Cardiac septum (tissue), 1 donor: ENCODE measurements at places on chromosomes 7 and 10. TPM values are rescaled to one million over a fixed set of nuclear protein-coding genes. Genes with fewer than 3 reads are reported as not detected.

DNA sequence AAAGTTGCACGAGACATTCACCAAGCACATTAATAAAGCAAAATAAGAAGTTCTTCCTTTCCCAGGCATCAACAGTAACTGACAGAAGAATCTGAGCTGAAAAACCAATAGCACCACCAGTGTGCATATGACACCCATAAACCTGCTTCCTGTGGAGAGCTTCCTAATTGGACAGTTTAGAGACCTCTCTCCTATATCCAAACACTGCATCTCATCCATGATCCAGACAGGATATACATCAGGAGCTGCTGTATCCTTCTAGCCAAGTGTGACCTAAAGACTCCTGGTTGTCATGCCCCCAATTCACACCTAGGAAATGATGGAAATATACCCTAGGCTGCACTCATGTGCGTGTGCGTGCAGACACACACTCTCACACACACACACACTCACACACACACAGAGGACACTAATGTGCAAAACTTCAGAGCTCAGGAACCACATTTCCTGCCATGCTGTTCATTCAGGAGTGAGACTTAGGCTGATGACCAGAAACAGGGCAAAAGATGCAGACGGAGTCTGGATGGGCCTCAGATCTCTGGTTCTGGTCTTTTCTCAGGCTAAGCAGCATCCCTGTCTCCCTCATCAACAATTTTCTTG lies 58.0 kb downstream of the MAP3K8 start:
- no peak for DNase-seq

- DNase-seq, result no peak
Observed at GRCh38 chr10:80462299-80462980, 8.3 kb downstream of the TSPAN14 start.

DNA sequence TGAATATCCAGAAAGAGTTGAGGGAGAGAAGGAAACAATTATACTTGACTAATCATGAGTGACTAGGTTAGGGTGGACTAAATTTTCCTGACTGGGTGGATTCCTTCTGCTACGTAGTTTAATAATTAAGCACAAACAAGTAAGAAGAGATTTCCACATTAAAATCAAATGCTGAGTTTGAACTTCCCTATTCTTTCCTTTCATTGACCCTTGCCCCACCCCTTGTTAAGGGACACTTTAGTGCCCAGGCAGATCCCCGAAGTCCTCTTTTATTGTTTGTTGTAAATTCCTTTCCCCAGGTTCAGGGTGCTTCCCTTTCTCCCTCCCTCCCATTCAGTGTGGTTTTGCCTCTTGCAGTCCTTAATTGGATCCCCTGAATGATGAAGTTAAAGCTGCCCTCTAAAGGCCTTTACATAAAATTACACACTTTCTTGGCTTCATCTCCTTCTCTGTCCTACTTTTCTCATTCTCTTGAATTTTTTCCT lies 8.8 kb upstream of the SPAM1 start:
- DNase-seq, result no peak

SAMD9L gene
- total RNA-seq, result 4.1 TPM

DNA sequence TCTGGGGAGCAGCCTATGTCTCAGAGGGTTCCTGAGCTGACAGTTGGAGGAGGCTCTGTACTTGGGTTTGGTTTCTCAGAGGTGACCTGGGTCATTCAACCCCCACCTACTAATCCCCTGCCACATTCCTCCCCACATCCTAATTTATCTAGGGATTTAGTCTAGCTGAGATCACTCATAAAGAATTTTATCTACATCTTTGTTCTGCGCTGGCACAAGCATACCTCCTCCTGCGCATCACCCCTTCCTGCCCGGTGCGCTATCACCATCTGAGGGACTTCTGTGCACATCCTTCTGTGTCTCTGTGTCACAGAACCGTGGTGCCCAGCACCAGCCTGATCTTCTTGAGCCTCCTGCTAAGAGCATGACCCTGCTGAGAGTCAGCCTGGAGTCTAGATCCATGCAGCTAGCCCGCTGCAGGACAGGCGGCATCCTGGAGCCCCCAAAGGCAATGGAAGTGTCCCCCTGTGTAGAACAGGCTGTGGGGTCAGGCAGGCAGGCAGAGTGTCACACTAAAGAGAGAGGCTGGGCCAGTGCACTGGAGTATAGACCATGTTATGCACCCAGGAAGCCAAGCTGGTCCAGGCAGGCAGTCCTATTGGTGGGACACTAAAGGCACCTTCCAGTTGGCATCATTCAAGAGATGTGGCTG lies 63.6 kb downstream of the ARHGAP22 start:
- DNase-seq, result peak; percentile 69

DNA sequence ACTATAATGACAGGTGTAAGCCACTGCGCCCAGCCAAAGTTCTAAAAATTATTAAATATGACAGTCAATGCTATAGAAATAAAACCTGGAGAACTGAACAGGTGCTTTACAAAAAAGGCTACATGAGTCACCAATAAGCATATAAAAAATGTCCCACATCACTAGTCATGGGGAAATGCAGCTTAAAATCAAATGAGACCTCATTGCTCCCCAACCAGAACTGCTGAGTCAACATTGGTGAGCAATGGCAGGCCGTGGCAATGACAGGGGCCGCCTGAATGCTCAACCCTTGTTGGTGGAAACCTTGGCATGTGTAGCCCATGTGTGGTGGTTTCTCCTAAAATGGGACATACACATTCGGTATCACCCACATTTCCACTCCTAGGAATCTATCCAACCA lies 352.3 kb upstream of the KLF6 start:
- DNase-seq, result no peak

PRRT4 gene
- 2.4 TPM for total RNA-seq

GRCh38 chr7:151865070-151865670 lies 11.7 kb downstream of the PRKAG2 start:
- no peak for DNase-seq

DNA sequence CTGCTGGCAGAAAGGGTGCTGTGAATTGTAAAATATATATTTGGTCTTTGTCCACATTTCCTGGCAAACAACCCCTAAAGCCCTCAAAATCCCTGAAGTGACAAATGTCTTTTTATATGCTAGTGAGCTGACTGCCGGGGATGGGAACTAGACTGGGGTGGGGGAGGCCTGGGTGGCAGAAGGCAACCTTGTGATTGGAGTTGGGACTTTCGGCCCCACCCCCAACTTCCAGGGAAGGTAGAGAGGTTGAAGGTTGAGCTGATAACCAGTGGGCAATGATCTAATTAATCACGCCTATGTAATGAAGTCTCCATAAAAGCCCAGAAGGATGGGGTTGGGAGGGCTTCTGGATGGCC lies 2.7 kb downstream of the EPHA1 start:
- DNase-seq, result no peak

- no peak for DNase-seq
Observed at GRCh38 chr10:65518379-65518778, 1407.5 kb upstream of the LRRTM3 start.

GRCh38 chr7:26439521-26440232 lies 148.0 kb downstream of the SNX10 start:
- no peak for DNase-seq

ANXA8 gene
- total RNA-seq, result not detected

GRCh38 chr7:46152696-46153095 lies 231.6 kb upstream of the IGFBP3 start:
- no peak for DNase-seq

DNA sequence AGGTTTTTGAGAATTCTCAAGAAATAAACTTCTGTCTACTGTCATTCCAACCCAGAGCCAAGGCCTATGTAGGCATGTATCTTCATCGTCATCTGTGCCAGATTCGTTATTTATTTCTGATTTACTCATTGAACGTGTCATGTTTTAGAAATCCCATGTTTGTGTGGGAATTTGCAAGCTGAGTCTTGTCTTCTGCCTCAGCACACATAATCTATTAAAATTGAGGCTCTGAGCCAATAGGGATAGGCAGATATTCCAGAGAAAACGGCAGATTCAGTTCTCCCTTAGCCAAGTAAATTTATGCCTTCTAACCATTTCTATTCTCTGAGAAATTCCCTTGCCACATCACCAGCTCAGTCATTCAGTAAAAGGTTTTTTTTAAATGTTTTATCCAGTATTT lies 444.6 kb downstream of the REEP3 start:
- DNase-seq, result no peak

DNA sequence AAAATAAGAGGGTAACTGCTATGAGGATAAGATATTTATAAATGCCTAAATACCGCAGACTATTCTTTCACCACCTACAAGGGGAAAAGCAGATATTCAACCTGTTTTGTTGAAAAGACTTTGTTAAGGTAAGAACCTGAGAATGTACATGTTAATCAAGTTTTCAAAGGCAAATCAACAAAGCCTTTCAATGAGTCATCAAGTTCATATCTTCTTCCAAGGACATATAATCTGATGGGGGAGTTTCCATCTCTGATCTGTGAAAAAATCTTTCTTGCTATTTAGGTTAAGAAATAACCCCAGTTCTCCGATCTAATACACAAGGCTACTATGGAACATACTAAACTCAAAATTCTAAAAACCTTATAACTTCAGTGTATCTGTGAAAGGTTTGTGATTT lies 40.0 kb upstream of the ANLN start:
- DNase-seq, result no peak
